ENCODE measurements at places on chromosomes 16 and 17.

- no peak for DNase-seq
Observed at GRCh38 chr17:20087538-20088250, 78.5 kb downstream of the SPECC1 start.

GRCh38 chr17:5815396-5815795 is 231.1 kb upstream of the NLRP1 start:
- DNase-seq, result no peak

DNA sequence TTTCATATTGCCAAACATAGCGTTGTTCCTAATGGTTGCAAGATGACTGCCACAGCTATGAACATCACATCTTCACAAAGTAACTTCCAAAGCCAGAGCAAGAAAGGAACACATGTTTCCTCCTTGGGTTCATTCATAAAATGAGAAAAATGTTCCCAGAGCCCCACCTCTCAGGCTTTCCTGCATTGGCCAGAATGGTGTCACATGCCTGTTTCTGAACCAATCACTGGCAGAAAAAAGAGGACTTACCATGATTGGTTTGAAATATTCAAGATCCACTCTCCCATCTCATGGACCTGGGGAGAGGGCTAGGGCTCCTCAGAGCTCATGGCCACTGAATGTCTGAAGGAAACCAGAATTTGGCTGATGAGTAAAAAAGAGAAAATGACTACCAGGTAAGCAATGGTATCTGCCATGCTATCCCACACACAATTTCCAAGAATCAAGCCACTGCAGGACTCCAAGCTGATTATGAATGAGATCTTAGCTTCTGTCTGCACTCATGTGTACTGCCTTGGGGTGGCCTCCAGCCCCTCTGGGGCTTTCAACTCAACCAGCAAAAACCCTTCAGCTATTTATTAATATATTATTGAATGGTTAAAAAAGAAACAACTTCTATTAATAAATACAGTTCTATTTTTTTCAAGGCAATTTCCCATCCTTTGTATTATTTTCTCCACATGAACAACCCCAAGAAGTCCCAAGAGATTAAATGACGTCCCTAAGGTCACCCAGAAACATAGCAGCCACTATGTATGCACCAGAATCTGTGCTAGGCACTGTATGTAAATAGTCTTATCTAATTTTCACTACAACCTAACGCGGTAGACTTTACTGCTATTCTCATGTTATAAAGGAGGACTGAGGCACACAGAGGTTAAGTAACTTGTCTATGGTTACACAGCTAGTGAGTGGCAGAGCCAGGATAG is 61.4 kb upstream of the TMC5 start:
- no peak for DNase-seq

DNA sequence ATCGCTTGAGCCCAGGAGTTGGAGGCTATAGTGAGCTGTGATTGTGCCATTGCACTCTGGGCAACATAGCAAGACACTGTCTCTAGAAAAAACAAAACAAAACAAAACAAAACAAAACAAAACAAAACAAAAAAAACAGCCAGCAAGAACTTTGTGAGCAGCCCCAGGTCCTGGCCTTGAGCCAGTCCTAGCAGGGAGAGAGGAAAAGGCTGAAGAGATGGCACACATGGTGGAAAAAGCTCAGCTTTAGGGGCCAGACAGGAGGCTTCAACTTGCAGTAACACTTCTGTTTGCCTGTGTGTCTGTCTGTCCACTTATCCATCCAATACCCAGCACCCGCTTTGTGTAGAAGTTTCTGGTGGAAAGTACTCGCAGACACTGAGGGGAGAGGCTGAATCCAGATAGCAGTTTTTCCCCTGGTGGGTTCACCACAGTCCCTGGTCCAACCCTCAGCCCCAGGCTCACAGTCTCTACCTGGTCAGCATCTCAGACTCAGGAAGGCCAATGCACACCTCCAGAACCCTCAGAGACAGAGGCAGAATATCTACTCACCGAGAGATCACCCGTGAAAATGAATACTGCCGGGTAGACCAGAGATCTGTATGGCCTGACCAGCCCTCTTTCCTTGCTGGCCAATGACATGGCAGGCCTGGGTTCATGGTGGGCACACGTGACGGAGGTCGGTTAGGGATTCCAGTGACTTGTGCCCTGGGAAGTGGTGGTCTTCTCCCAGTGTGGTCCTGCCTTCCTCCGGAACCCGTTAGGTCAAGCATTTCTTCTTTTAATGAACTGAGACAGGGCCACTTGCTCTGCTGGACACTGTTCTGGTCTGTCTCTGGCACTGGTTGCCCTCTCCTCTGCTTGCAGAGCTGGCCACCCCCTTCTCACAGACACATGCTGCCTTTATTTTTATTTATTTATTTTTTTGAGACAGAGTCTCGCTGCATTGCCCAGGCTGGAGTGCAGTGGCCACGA is 79.5 kb upstream of the DNAJA2 start:
- DNase-seq, result no peak

DNA sequence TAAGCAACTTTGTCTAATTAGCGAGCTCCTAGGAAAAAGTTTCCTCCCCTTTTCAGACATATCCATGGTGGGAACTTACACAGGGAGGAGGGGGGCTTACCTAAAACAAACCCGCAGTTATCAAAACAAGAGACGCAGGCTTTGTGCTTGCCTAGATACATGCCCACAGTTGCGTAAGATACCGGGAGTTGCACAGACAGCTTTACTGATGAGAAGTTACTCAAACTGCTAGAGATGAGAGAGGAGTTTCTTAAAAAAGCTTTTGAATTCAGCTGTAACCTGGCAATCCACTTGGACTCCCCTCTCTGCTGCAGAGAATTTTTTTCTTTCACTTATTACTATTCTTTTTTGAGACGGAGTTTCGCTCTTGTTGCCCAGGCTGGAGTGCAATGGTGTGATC is 6.8 kb upstream of the ZP2 start:
- DNase-seq, result no peak

DNA sequence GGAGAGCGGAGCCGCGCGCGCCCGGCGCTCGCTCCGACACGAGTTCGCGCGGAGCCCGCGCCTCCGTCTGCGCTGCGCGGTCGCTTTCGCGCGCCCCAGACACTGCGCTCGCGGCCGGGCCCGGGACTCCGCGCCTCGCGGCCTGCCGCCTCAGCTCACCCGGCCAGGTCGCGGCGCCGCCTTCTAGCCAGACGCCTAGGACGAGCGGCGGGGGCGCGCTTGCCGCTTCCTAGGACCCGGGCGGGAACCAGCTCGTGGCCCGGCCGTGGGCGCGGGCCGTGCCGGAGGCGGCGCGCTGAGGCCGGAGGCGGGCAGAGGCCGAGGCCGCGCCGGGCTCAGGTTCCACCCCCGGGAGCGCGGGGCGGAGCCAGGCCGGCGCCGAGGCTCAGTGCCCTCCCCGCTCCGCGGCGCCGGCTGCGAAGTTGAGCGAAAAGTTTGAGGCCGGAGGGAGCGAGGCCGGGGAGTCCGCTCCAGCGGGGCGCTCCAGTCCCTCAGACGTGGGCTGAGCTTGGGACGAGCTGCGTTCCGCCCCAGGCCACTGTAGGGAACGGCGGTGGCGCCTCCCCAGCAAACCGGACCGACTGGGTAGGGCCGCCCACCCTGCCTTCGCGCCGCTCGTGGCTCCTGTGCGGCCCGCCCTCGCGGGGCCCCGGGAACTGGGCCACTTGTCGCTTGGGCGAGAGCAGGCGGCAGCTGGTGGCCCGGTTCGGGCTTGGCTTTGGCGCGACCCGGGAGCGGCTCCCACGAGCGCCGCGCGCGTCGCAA is at the start of gene SPHK1:
Gene SPHK1, plus strand, starts transcription at position 388 of the 765 bp plus-strand sequence. CDS start 1,036 bp downstream, outside the sequence.
- peak; percentile 71 for DNase-seq

DNA sequence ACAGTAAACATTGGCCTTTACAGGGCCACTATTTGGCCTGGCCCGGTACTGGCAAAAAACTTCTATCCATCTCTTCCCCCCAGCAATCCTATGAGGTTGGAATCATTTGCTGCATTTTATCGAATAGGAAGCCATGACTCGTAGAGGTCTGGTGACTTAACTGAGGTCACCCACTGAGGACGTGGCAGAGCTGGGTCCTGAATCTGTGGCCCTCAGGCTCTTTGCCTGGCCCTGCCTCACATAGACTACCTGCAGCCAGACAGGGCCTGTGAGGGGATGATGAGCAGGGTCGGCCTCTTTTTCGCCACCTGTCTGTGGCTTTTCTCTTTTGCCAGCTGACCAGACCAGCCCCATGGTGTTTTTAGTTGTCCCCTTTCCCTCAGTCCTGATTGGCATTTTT is 1.9 kb downstream of the PPP4C start:
- no peak for DNase-seq

DNA sequence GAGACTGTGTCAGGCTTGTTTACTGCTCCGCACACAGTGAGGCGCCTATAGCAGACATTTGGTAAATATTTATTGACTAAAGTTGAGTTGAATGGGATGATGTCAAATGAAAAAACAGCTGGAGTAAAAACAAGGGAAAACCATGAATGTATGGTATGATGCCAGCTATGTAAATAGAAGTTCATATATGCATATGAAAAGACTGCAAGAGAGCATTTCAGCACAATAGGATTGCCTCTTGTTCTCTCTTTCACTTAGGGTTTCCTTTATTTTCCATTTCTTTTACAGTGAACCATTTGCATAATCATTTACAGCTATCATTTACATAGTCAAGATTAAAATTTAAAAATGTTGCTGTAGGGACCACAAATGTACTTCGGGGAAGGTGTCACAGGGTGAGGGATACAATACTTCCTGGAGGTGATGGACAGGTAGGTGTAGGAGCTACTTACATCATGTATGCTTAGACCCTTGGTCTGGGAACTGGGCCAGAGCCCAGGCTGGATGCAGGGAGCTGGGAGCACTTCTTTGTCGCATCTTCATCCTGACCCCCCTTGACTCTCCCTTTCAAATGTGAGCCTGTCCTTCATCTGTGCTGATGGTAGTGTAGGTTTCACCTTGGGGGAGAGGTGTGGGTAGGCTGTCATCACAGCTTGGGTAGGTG is 113.3 kb downstream of the UTP18 start:
- DNase-seq, result no peak

DNA sequence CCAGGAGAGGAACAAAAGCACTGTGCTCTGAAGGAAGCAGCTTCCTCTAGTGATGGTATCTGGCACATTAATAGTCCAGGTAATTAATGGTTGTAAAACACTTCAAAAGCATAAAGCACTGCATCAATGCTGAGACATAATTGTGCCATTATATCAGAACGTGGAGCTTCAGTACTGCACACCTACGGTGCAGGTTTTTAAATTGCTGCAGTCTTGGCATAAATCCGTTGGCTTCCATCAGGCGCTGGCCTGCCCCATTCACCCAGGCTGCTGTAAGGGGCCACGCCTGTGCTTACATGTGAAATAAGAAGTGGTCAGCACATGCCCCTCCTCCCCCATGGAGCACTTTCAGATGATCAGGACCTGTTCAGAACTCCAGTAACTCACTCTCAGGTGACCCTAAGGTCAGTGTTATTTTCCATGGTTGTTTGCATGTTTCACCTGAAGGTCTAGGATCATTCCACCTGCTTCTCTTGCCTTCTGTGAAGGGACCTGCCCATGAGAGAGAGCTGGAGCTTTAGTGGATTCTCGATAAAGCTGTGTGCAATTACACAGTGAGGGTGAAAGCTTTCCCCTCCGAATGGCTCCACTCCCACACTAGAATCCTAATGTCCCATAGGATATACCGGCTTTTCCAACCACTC is 345.3 kb downstream of the CA10 start:
- DNase-seq, result no peak

DNA sequence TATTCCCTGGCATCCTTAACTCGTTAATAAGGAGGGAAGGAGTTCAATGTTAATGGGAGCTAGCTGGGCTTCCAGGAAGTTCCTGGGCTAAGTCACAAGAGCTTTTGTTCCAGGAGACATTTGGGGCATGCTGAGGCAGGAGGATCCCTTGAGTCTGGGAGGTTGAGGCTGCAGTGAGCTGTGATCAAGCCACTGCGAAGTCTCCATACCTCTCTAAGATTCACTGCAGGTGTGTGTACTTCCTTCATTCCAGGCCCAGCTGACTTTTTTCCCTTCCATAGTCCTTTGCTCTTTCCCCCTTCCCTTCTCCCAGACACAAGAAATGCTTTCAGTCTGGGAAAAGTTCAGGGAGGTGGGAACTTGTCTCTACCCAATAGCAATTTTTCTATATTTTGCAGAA is 489.8 kb downstream of the NPIPA7 start:
- no peak for DNase-seq

DNA sequence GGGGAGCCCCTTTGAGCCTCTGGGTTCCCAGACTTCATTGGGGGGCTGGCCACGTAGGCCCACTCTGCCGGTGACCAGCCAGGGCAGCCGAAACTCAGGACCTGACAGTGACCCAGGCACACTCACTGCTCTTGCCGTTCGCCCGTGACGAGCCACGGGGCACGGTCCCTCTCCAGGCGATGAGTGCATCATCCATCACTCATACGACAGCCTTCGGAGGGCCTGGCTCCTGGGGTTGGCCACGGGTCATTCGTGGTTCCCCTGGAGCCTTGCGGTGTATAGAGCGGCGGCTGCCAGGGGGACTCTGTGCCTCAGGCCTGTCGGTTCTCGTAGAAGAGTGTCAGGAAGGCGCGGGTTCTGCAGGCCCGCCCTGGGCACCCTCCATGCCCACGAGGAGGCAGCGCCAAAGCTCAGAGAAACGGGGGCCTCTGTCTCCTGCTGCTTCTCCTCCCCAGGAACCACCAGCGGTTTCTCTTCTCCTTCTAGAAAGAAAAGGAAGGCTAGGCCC is 11.2 kb upstream of the NUDT16L1 start:
- DNase-seq, result no peak

GRCh38 chr17:77382356-77382911 is 241.7 kb downstream of the SEC14L1 start:
- no peak for DNase-seq

GRCh38 chr16:25726430-25727098 is 34.8 kb downstream of the HS3ST4 start:
- DNase-seq, result no peak

GRCh38 chr17:45906927-45907622 is 12.7 kb downstream of the MAPT start:
- no peak for DNase-seq

- peak; percentile 59 for DNase-seq
Observed at GRCh38 chr16:49441366-49441780, 67.8 kb downstream of the C16orf78 start.

DNA sequence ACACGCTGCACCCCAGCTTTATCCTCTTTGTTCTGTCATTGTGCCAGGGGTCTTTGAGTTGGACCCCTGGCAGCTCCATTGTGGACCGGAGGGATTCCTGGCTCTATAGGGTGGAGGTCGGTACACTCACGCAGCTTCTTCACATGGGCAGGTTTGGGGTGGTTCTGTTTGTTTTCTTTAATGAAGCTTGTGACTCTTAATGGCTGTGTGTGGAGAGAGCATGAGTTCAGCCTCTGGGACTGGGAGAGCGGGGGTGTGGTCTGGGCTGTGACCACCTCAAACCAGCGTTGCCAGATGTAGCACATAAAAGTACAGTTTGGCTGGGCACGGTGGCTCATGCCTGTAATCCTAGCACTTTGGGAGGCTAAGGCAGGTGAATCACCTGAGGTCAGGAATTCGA is 21.2 kb upstream of the NAGLU start:
- no peak for DNase-seq
